Left renal pelvis (tissue), 4 donors: ENCODE measurements at places on chromosomes 4 and X.

DNA sequence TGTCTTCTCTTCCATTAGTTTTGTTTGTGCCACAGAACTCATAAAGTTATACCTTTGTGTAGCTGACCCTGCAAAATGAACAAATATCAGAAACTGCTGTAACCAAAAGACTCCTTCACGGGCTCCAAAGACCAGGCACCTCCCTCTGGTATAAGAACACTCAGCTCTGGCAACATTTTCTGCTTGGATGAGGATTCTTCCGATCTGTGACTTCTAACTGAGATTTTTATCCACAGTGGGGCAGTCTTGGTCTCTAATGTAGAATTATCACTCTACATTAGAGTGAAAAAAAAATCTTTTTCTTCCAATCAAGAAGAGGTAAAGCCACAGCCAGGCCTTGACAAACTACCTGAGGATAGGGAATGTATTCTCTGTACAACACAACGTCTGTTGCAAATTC lies 38.5 kb upstream of the PRSS48 start:
- no peak for DNase-seq

- DNase-seq: no peak
Measured at GRCh38 chr4:6332042-6332668, 62.5 kb downstream of the WFS1 start.

GRCh38 chr4:150874338-150875226 lies 140.5 kb downstream of the LRBA start:
- no peak for DNase-seq

DNA sequence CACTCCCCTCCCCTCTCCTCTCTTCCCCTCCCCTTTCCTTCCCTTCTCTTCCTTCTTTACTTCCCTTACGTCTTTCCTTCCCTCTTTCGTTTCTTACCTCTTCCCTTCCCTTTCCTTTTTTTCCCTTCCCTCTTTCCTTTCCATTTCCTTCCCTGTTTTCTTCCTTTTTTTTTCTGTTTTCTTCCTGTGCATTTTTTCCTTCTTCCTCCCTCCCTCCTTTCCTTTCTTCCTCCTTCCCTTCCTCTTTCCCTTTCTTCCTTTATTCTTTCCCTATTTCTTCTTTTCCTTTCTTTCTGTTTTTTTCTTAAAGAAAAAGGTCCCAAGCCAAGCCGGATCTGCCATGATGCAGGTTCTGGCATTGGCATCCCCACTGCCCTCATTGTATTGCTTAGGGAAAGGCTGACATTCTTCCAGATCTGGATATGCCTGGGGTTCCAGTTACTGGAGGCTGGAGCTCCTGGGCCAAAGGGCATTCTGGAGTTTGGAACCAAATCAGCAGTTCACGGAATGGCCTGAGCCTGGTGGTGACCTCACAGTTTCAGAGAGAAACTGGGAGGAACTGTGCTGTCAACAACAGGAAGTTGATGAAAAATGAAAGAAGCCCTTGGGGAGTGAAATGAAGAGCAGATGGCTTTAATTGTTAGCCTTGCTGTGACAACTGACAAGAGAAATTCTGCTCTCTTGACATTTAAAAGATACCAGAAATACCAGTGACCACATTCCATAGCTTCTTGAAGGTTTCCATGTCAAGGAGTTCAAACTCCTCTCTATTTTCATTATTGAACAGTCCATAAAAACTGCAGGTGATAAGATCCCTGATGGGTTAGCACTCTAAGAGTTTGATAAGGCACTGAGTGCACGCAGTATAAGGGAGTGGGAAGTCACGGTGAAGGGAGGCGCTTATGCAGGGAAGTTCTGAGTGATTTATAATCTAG lies 622.1 kb downstream of the SPRY1 start:
- peak; percentile 40 for DNase-seq

- DNase-seq: no peak
Measured at GRCh38 chrX:103800318-103800717, 23.7 kb downstream of the PLP1 start.

DNA sequence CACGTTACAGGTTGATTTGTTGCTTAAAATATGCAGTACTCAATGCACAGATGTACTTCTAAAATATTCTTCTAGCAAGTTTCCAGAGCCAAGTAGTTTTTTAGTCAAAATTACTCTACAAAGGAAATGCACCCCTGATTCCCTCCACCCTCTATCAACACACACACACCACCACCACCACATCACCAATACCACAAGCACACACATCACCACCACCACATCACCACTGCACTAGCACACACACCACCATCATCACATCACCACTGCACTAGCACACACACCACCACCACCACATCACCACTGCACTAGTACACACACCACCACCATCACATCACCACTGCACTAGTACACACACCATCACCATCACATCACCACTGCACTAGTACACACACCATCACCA lies 105.2 kb upstream of the FRG1 start:
- no peak for DNase-seq

GRCh38 chr4:108540536-108540935 lies 79.8 kb upstream of the RPL34 start:
- no peak for DNase-seq

- DNase-seq: no peak
Measured at GRCh38 chr4:57020467-57021101, 41.9 kb downstream of the POLR2B start.

- no peak for DNase-seq
Measured at GRCh38 chrX:20263474-20263873, 3.2 kb downstream of the RPS6KA3 start.

- no peak for DNase-seq
Measured at GRCh38 chr4:41124916-41125548, 89.3 kb downstream of the APBB2 start.

- DNase-seq: no peak
Measured at GRCh38 chrX:33989936-33990335, 142.2 kb downstream of the FAM47A start.

- no peak for DNase-seq
Measured at GRCh38 chrX:118062817-118063615, 53.6 kb downstream of the KLHL13 start.

DNA sequence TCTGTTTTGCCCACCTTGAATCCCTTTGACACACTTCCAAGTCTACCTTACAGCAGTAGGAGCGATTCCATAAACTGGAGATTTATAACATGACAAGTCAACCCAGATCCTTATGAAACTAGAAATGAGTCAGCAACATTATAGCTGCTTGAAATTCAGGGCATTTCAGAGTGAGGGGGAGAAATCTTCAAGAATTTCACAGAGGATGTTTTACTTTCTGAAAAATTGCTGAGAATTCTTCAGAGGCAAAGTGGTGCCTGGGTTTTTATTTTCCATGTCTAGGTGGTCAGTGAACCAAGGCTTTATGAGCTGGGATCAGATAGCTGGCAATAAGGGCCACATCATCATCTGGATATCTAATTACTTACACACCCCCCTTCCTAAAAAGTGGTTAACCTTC lies 119.8 kb downstream of the PPARGC1A start:
- DNase-seq: peak; percentile 14

DNA sequence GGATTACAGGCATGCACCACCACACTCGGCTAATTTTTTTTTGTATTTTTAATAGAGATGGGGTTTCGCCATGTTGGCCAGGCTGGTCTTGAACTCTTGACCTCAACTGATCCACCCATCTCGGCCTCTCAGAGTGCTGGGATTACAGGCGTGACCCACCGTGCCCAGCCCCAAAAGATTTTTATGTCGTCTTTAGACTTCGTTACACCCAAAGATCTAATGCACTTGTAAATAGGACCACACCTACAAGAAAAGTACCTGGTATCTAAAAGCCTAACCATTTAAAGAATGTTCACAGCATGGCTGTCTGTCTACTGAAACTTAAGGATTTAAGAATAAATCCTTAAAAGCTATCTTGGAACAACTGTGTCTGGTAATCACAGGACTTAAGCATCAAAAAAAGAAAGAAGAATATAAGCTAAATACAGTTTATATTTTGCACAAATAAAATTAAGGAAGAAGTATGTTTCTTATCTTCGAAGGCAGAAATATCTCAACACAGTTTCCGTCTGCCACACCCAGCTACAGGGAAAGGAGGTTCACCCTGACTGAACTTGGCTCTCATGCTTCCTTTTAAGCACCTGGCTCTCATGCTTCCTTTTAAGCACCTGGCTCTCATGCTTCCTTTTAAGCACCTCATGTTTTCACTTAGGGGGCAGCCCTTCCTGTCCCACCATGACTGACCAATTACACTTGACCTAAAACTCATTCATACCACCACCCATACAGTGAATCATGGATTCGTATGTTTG lies 92.0 kb upstream of the STS start:
- DNase-seq: no peak

DNA sequence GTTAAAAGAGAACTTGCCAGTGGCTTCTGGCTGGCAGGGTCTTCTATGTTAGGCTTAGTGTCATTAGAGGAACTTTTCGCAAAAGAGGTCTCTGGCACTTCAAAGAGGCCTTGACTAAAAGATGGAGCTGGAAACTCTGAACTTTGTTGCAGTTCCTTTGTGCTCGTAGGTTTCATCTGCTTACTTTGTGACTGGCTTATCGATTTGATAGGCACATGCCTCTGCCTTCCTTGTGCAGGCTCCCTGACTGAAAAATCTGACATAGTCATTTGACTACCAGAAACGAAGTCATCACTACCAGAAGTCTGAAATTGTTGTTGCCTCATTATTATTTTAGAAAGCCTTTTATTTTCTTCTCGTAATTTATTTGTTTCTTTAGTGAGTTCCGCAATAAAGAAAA lies 93.9 kb upstream of the IL13RA1 start:
- DNase-seq: no peak

DNA sequence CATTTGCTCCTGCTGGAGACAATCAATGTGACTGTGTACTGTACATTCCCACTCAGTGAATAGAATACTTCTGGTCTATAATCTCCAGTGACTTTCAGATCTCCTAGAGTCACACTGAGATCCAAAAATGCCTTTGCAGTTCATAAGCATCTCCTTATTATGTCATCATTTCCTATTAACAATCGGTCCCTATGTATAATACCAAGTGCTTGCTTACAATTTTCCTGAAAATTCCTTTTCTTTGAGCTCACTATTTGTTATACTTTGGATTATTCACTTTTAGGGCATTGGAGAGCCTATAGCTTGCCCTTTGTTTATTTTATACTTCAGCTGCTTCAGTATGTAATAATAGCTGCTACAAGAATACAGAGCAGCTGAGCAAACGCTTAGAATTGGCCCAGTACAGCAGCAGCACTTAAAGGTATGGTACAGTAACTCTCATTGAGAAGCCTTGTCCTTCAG lies 313.0 kb downstream of the DCTD start:
- no peak for DNase-seq

- DNase-seq: no peak
Measured at GRCh38 chr4:38463268-38463958, 200.6 kb upstream of the KLF3 start.

GRCh38 chrX:13888284-13888683 lies 71.4 kb upstream of the GPM6B start:
- DNase-seq: no peak

GRCh38 chr4:176359590-176359989 lies 39.8 kb downstream of the SPCS3 start:
- DNase-seq: no peak

DNA sequence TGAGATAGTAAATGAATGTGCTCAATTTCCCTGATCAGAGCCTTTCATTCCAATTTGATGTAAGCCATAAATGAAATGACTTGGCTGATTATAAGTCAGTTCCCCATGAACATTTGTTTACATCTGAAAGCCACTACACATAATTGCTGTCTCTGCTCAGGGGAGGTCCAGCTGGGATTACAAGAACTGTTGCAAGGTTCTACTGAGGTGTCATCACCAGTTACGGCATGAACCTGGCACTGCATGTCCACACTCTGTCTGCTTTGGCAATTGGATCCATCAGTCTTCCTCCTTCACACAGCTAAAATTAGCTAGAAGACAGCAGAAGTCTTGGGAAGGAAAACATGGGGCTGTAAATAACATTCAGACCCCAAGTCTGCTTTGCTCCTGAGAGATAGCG lies 12.8 kb upstream of the MBNL3 start:
- DNase-seq: no peak

DNA sequence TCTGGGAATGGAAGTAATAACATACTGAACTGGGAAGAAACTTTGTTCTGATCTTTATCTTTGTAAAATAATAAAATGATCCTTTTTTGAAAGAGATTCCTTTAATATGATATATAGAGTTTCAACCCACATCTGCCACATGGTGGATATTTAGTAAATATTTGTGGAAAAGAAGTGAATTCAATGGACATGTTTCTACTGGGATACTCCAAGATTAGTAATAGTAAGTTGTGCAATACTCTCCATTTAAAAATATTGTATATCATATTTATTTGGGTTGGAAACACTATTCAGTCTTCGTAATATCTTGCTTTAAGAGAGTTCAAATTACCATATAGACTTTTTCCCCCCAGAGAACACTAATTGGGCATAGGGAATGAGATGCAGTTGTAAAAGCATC lies 17.8 kb upstream of the ARSJ start:
- no peak for DNase-seq

DNA sequence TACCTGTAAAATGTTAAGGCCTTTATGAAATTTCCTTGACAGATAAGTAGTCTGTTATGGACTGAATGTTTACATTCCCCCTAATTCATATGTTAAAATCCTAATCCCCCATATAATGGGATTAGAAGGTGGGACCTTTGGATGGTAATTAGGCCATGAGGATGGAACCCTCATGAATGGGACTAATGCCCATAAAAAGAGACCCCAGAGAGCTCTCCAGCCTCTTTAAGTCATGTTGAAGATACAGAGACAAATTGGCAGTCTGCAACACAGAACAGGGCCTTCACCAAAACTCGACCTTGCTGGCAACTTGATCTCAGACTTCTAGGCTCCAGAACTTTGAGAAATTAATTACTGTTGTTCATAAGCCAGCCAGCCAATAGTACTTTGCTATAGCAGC lies 1344.5 kb upstream of the PCDH7 start:
- DNase-seq: no peak

DNA sequence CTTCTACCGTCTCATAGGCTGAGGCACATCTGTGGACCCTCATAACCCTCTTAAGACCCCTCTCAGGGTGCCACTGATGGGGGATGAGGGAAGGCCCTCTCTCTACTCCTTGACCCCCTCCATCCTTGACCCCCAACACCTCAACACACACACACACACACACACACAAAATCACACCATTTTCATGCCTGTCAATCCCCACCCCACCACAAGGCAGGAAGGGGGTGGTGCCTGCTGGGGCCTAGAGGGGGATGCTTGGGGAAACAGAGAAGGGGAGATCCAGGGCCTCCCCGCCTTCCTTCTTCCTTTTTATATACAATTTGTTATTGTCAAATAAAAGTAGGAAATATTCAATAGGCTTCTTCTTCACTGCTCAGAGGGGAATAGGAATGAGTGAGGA lies 1.2 kb upstream of the EBP start:
- DNase-seq: no peak
